ENCODE measurements at places on chromosomes 12 and 14.

- DNase-seq: no peak
These were observed 45.5 kb upstream of the TMEM263 start for GRCh38 chr12:106910202-106910601.

DNA sequence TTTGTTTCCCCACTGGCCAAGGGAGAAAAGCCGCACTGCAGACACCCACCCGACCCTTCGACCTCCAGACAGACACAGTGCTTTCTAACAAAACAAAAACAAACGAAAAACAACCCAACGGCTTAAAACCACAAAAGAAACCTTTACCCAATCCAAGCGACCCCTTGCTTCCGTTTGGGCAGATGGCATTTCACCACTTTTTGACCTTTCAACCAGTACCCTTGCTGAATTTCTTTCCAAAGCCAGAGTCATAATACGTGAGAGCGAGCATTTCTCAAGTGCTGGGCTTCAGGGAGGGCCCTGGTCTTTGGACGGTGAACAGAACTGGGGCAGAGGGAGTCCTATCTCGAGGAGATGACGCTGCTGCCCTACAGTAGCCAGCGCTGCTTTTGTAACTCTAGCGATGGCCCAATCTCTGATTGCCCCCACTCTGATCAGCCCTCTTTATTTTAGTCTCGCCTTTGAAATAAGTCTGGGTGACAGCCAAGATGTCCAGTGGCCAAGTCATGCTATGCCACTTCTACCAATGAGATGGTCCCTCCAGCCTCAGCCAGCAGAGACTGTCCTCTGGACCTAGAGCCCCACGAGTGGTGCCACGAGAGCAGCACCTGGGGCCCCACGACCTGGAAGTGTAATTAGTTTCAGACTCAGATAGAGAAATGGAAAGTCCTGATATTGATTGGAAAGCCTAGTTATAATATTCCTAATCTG lies 21.9 kb upstream of the ADIPOR2 start:
- DNase-seq: no peak

DNA sequence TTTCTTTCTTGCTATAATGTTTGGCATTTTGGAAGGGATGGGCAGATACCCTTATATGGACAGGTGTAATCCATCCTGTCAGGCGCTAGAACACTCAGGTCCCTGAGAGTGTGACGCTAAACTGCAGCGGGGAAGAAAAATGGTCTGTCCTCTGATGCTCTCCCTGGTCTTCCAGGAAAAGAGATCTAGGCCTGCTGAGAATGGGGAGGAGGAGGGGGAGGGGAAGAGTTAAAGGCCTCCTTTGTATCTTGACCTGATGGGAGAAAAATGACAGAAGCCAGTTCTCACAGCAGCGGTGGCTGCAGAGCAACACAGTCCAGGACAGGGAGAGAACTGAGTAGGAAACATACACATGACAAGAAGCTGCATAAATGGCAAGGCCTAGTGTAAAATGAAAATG lies 61.1 kb downstream of the RPS6KA5 start:
- DNase-seq: no peak

- no peak for DNase-seq
These were observed 1.1 kb upstream of the NDUFA12 start for GRCh38 chr12:95004610-95005009.

DNA sequence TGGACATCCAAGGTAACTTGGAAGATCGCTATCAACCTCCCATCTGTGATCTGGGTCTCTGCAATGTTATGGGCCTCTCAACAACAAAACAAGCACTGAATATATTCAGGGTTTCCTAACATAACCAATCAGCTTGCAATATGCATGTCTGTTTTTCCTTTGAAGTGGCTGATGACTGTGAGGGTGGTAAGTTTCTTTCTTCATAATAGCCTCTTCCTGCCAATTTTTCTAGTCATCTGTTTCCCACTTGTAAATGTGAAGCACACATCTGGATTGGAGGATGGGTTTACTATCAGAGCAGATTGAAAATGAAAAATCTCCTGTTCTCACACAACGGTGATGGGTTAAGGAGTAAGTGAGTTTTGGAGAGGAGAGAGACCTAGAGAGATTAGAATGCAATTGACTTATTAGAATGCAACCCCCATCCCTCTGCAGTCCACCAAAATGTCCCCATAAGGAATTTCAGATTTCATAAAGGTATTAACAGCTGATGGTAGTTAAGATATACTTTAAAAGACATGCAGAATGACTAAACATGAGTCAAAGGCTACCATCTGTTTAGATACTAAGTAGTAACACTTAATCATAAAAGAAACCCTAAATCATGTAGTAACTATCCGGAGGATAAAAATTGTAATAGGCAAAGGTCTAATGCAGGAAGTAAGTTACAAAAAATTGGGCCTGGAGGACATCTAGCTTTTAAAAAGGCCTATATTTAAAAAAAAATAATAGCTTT lies 58.4 kb upstream of the SAV1 start:
- DNase-seq: no peak

Data from cortex of kidney (tissue), 1 donor.